Astrocyte (in vitro differentiated cells and primary cell): ENCODE measurements at places on chromosomes 11 and 22. TPM values are rescaled to one million over a fixed set of nuclear protein-coding genes. Genes with fewer than 3 reads are reported as not detected.

The JAM3 gene
- total RNA-seq: 88.3 and 88.4 TPM in 2 replicates

The SERPIND1 gene
- total RNA-seq: not detected in 2 replicates

The UPK2 gene
- total RNA-seq: 0.43 TPM in 1 of 2 replicates, not detected in the other

The CABP4 gene
- not detected in 2 replicates for total RNA-seq

The RASD2 gene
- total RNA-seq: 0.16 and 0.17 TPM in 2 replicates

The FREY1 gene
- total RNA-seq: 0.79 and 1.5 TPM in 2 replicates

The PANX2 gene
- 2.3 and 2.8 TPM in 2 replicates for total RNA-seq

The API5 gene
- total RNA-seq: 101 and 118 TPM in 2 replicates

The ZNF214 gene
- total RNA-seq: 0.93 and 0.94 TPM in 2 replicates

The MMP11 gene
- 12.2 and 23.7 TPM in 2 replicates for total RNA-seq

The OR10G7 gene
- not detected in 2 replicates for total RNA-seq

The NECTIN1 gene
- total RNA-seq: 16.9 and 17.7 TPM in 2 replicates

The DEUP1 gene
- total RNA-seq: 0.41 and 0.91 TPM in 2 replicates

The OR51B4 gene
- total RNA-seq: not detected in 2 replicates

The LRRC56 gene
- 0.82 and 1.8 TPM in 2 replicates for total RNA-seq

The DNAJB13 gene
- total RNA-seq: 1.2 and 1.3 TPM in 2 replicates

The TESMIN gene
- 1.1 and 1.7 TPM in 2 replicates for total RNA-seq

The KRTAP5-2 gene
- not detected in 2 replicates for total RNA-seq

The MS4A15 gene
- total RNA-seq: not detected in 2 replicates

The IGLL1 gene
- not detected in 2 replicates for total RNA-seq

The RIMBP3C gene
- 0.23 and 0.43 TPM in 2 replicates for total RNA-seq

The DRD4 gene
- 9.9 and 12.0 TPM in 2 replicates for total RNA-seq

The OR51E2 gene
- 0.27 and 0.38 TPM in 2 replicates for total RNA-seq

The FOLR1 gene
- 3.2 and 3.6 TPM in 2 replicates for total RNA-seq

The RFPL3 gene
- total RNA-seq: not detected in 2 replicates

The APOL3 gene
- 2.3 and 2.5 TPM in 2 replicates for total RNA-seq

The CELSR1 gene
- 27.6 and 38.5 TPM in 2 replicates for total RNA-seq

The DNAL4 gene
- 12.8 and 12.9 TPM in 2 replicates for total RNA-seq

The CTSW gene
- total RNA-seq: not detected in 2 replicates

The CRYAB gene
- 4.1 and 5.7 TPM in 2 replicates for total RNA-seq

The TSPAN18 gene
- 31.7 and 39.1 TPM in 2 replicates for total RNA-seq

The OR52K1 gene
- 0.14 and 0.20 TPM in 2 replicates for total RNA-seq

The TTLL12 gene
- 21.4 and 21.6 TPM in 2 replicates for total RNA-seq

The UBQLNL gene
- 0.27 TPM in 1 of 2 replicates, not detected in the other for total RNA-seq

The CHEK2 gene
- total RNA-seq: 5.7 and 7.5 TPM in 2 replicates

The CREBZF gene
- 28.6 and 31.0 TPM in 2 replicates for total RNA-seq

The GRIK4 gene
- total RNA-seq: 2.2 and 3.9 TPM in 2 replicates

The SLC22A9 gene
- total RNA-seq: not detected in 2 replicates

The ANO9 gene
- 0.82 and 1.9 TPM in 2 replicates for total RNA-seq

The LRRC74B gene
- total RNA-seq: 0.19 TPM in 1 of 2 replicates, not detected in the other

The E2F8 gene
- 0.17 and 0.27 TPM in 2 replicates for total RNA-seq

The LRRC32 gene
- total RNA-seq: 24.4 and 43.7 TPM in 2 replicates

The FGF4 gene
- total RNA-seq: not detected in 2 replicates

The PANX3 gene
- not detected in 2 replicates for total RNA-seq

The CD3D gene
- total RNA-seq: 0.61 TPM in 1 of 2 replicates, not detected in the other

The MS4A14 gene
- not detected in 2 replicates for total RNA-seq

The BLID gene
- 1.1 and 1.2 TPM in 2 replicates for total RNA-seq

The SIPA1 gene
- 19.0 and 26.7 TPM in 2 replicates for total RNA-seq

The FAM83F gene
- total RNA-seq: 0.79 and 0.82 TPM in 2 replicates

The PSMA1 gene
- total RNA-seq: 152 and 164 TPM in 2 replicates

The MRGPRE gene
- not detected in 2 replicates for total RNA-seq

The PGA4 gene
- total RNA-seq: 0.79 and 0.86 TPM in 2 replicates

The ANO5 gene
- total RNA-seq: 2.5 and 2.7 TPM in 2 replicates

The CHADL gene
- total RNA-seq: 0.23 and 0.34 TPM in 2 replicates

The HTR3B gene
- total RNA-seq: not detected in 2 replicates

The CYTH4 gene
- not detected in 2 replicates for total RNA-seq
